ENCODE measurements at places on chromosomes 1 and 21. TPM values are rescaled to one million over a fixed set of nuclear protein-coding genes. Genes with fewer than 3 reads are reported as not detected.

- peak; percentile 19 for DNase-seq
Measured at GRCh38 chr1:69109277-69109676, 458.4 kb upstream of the LRRC7 start.

DNA sequence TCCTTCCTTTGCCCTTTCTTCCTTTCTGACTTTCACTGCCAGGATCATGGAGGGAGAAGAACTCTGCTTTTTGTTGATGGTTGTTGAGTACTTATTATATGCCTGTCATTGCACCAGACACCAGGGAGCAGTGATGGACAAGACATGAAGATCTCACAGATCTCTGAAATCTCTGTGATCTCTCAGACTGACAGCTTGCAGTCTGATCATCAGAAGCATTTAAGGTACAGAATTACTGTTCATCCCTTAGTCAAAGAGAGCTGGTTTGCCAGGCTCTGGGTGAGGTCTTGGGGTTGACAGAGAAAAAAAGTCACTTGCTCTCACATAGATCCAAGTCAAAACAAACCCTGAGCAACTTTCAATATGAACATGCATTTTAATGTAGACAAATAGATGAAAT is 299.5 kb upstream of the FMN2 start:
- DNase-seq, result no peak

GRCh38 chr21:43689556-43690337 is 29.2 kb upstream of the PDXK start:
- DNase-seq, result no peak

The GPR37L1 gene
- total RNA-seq, result not detected

The SH3D21 gene
- 3.3 TPM for total RNA-seq

The RBM34 gene
- total RNA-seq, result 64.1 TPM

GRCh38 chr1:6105763-6106162 is 60.1 kb downstream of the KCNAB2 start:
- no peak for DNase-seq

The SPRR4 gene
- not detected for total RNA-seq

The NIBAN1 gene
- total RNA-seq, result 91.7 TPM

The CGN gene
- under 0.01 TPM for total RNA-seq

The PBX1 gene
- total RNA-seq, result 39.8 TPM

The SPSB1 gene
- total RNA-seq, result 20.6 TPM

DNA sequence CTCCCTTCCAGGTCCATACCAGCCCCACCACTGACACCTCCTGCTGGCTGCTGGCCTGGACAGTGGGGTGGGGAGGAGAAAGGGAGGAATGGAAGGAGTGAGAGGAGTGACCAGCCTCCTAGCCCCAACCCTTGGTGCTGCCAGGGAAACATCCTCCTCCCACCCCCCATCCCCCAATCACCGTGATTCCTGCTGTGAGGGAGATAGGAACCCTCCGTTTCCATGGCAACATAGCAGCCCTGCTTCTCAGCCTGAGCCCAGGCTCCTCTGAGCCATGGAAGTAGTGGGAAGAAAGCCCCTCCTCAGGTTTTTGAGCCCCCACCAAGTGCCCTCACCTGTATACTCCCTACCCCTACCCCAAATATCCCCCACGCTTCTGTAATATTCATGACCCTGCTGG is 44.4 kb upstream of the SCMH1 start:
- DNase-seq, result no peak

GRCh38 chr1:189432753-189433152 is 1044.9 kb downstream of the BRINP3 start:
- peak; percentile 2 for DNase-seq

DNA sequence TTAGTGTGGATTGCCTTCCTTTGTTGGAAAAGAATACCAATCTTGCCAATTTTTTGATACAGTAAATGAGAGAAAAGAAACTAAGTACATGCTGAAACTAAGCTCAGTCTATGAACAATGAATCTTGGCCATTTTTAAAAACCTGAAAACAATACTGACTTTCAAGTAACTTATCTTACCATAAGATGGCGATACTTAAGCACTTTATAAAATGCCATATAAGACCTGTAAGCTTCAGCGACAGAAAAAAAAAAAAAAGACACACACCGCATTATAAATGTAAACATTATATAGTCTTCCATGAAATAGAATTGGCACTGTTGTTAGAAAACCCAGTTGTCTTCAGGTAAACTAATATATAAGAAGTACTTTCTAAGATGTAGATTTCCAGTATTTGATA is 3.0 kb downstream of the OLFM3 start:
- DNase-seq, result no peak

GRCh38 chr1:232965912-232966217 is 15.5 kb downstream of the NTPCR start:
- no peak for DNase-seq

The CRNN gene
- total RNA-seq, result not detected

The PRRX1 gene
- total RNA-seq, result 121 TPM

DNA sequence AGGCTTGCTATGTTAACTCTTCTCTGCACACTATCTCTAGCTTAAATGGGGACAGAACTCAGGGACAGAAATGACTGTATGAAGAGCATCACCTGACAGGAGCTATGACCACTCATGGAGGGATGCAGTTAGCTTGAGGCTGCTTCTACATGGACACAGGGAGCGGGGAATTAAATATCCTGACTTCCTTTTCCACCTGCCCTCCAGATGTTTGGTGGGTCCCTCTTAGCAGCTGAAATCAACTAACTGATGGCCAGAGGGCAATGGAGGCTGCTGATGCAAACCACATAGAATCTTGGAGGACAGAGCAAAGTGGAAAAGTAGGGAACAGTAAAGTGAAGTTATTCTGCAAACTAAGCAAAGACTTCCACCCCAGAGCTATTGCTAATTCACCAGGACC is 214.1 kb downstream of the USH2A start:
- no peak for DNase-seq

GRCh38 chr1:21232044-21232443 is 55.3 kb upstream of the EIF4G3 start:
- peak; percentile 74 for DNase-seq

The C4BPB gene
- total RNA-seq, result not detected

- DNase-seq, result no peak
Measured at GRCh38 chr1:239826211-239826610, 265.5 kb upstream of the FMN2 start.

GRCh38 chr1:234871710-234872271 is 256.8 kb downstream of the TOMM20 start:
- DNase-seq, result no peak

DNA sequence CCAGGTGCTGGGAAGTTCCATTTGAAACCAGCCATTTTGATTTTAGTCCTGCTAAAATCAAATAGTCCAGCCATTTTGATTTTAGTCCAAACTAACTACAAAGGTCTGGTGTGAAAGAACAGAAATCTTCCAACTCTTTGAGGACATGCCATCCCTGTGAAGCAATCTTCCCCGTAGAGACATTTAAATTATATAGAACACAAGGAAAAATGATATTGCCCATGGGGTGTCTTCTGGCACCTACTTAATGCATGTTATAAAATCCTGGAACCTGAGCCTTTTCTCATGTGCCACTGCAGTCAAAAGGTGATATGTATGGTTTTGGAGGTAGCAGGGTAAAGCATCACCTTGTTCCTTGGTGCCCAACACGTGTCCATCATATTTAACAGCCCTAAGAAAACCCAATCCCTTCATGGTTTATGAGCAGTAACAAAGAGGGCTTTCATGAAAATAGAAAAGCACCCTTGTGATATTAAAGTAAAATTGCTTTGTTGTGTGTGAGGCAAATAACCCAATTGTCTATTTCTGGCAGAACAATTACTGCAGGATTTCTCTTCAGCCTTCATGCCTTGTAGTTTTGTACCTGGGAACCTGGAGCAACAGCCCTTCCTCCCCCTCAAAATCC is 26.3 kb downstream of the ANGPTL7 start:
- DNase-seq, result no peak

DNA sequence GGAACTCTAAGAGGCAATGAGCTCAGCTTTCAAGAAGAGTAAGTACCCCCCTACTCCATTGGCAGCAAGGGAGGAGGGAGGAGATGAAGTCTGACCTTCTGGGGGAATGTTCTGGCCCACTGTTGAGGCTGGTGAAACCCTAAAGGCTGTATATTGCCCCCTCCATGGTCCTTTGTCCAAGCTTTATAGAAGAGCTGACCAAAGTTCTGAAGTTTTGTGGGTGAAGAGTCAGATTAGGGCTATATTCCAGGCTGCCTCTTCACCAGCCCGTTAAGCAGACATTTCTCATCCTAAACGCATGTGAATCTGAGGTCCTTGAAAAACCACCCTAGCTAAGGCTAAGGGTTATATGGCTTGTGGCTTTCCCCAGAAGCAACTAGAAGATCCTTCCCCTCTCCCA is 1.4 kb downstream of the C1orf94 start:
- no peak for DNase-seq

The HUNK gene
- under 0.01 TPM for total RNA-seq

GRCh38 chr1:224623310-224623714 is 7.2 kb downstream of the CNIH3 start:
- DNase-seq, result peak; percentile 83

DNA sequence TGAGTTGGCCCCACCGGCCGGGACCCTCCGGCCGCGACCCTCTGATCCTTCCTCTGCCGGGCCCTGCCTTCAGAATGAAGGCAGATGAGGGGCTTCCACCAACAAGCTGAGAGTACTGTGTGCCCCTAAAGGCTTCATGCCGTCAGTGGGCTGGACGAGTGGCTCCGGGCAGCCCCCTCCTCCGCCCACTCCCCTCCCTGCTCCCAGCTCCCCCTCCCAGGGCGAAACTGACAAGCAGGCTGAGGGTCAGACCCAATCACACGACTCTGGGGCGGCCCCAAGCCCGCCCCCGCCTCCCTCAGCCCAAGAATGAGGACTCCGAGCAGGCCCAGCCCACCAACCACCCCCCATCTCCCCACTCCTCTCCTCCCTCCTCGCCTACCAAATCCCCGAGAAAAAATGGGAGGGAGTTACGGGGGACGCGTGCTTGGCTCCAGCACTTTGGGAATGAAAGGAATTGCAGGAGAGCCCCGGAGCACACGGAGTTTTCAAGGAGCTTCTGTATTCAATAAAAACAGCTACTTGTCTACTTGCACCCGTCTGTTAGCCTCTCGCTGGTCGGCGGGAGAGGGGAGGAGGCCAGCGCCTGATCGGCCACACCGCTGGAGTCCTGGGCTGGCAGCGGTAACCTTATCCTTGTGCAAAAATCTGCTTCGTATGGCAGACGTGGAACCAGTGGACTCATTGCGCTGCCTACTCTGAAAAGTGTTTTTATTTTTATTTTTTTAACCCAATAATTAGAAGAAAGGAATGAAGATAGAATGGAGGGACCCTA is at the start of gene COL11A1:
Gene COL11A1, minus strand, starts transcription at position 147 of the 775 bp plus-strand sequence. CDS start 344 bp downstream, outside the sequence.
- DNase-seq, result no peak

The HSPA6 gene
- total RNA-seq, result 0.51 TPM

GRCh38 chr1:38917337-38917736 is 24.3 kb downstream of the RHBDL2 start:
- DNase-seq, result no peak

GRCh38 chr1:203765029-203765837 is at the start of gene LAX1:
Gene LAX1 (plus strand): TSS chr1:203765183. CDS start chr1:203765566, 383 bp downstream.
- DNase-seq, result no peak

- DNase-seq, result no peak
Measured at GRCh38 chr1:174775621-174776020, 224.1 kb upstream of the CACYBP start.

GRCh38 chr1:163747855-163748254 is 426.1 kb downstream of the NUF2 start:
- no peak for DNase-seq

DNA sequence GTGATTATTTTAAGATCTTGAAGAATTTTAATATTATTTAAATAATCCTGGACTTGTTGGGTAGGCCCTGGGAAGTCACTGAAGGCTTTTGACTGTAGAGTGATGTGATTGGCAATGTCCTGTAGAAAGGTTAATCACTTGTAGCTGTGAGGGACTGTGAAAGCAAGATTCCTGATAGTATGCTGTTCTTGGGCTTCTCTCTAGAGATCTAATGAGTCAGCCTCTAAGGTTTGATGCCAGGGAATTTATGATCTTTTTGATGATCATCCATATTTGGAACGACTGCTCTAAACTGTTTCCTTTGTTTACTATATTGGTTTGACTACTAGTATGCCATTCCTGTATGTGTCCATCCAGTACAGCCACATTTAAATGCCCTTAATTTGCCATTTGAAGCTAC is 56.5 kb downstream of the CAMSAP2 start:
- DNase-seq, result peak; percentile 46

DNA sequence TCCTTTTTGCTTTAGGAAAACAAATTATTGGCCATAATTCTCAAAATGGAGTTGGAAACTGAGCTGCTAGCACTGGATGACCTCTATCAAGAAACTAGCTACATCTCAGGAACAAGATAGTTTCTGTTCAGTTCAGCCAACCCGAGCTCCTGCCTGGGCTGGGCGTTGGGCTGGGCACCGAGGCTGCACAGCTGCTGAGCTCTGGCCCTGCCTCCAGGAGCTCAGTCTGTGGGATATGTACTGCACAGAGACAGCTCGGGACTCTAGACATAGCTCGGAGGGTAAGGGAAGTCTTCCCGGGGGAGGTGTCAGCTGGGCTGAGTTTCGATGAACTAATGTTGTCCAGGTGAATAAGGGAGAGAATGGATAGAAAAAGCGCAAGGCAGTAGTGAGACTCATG is 24.5 kb upstream of the SLC1A7 start:
- no peak for DNase-seq

DNA sequence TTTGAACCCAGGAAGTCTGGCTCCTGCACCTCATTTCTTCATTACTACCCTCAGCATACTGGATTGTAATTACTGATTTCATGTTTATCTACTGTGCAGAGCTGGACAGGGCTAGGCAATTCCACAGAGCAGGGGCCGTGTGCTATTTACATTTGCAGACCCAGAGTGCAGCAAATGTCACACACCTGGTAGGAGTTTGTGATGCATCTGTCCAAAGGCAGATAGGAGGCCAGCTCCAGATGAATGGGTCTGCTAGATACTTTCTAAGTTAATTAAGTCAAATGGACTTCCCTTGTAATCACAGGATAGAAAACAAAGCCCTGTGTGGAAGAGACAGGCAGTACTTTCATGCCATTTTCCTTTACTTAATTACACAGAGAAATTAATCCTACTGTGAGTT is 46.2 kb downstream of the PGBD5 start:
- DNase-seq, result no peak

The EYA3 gene
- total RNA-seq, result 11.3 TPM

DNA sequence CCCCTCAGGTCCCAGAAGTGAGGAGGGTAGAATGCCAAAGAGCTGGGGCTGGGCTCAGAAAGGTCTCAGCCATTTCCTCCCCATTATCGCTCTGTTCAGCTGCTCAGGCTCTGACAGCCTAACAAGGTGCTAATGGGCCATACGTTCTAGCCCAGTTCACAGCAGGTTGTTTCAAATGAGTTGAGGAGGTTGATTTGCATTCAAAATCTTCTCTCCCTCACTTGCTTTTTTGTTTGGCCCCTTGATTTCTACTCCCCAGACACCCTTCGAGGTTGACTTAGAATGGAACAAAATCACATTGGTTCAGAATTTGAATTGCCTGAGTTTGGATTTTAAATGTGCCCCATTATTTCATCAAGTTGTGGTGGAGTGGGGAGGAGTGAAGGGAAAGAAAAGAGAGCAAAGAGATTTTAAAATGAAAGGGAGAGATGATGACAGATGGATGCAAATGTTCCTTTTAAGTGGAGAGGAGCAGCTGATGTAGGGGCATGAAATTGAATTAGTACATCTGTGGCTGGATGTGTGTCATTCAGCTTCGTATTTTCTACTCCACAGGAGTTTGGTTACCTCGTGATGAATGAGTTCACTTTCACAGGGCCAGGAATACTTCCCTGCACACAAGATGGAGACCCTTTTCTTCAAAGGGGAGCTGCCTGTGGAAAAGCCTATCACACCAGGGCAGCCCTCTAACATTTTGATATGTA is 425.8 kb upstream of the CAMK1G start:
- DNase-seq, result no peak
